ENCODE measurements at places on chromosomes 6 and 20. TPM values are rescaled to one million over a fixed set of nuclear protein-coding genes. Genes with fewer than 3 reads are reported as not detected.

The SAPCD1 gene
- 66.8 TPM for total RNA-seq

The FAM162B gene
- total RNA-seq = not detected

The ATP6V1G2 gene
- total RNA-seq = 15.9 TPM

The ZMYND8 gene
- 69.1 TPM for total RNA-seq

The GPX5 gene
- total RNA-seq = not detected

The FOXS1 gene
- total RNA-seq = not detected

The CGA gene
- not detected for total RNA-seq

The SIRPB1 gene
- not detected for total RNA-seq

The TREML2 gene
- 15.1 TPM for total RNA-seq

The PPP1R14C gene
- total RNA-seq = 1.3 TPM

The UTRN gene
- total RNA-seq = 24.8 TPM

The HLA-DMB gene
- 78.5 TPM for total RNA-seq

The AKAP7 gene
- total RNA-seq = 6.9 TPM

The HLA-DRA gene
- total RNA-seq = 585 TPM

The SIRPA gene
- total RNA-seq = not detected

The AVP gene
- total RNA-seq = not detected

The FOXF2 gene
- not detected for total RNA-seq

The FAXC gene
- total RNA-seq = not detected

The DCDC2 gene
- not detected for total RNA-seq

Measured in OCI-LY7 (cell line).